GM23248 (cell line): ENCODE measurements at places on chromosomes 3 and 15. TPM values are rescaled to one million over a fixed set of nuclear protein-coding genes. Genes with fewer than 3 reads are reported as not detected.

- peak; percentile 14 for DNase-seq
These were observed 44.0 kb downstream of the KLF15 start for GRCh38 chr3:126313166-126313565.

DNA sequence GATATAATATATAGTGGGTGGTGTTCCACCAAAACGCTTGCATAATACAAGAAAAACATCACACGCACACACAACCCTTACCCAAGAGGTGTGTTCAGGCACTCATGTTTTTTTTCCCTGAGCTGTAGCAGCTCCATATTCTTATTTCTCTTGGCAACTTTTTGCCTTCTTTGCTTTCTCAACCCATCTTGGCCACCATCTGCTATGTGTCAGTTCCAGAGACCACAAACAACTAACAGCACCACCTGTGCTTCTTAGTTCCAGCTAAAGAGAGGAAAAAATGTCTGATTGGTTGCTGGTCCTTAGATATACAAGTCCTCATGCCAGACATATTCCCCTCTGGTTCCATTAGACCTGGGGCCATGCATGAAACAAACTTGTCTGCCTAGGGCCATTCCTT is 11.9 kb downstream of the ACTC1 start:
- no peak for DNase-seq

- no peak for DNase-seq
These were observed 26.6 kb downstream of the HDAC11 start for GRCh38 chr3:13506680-13507079.

DNA sequence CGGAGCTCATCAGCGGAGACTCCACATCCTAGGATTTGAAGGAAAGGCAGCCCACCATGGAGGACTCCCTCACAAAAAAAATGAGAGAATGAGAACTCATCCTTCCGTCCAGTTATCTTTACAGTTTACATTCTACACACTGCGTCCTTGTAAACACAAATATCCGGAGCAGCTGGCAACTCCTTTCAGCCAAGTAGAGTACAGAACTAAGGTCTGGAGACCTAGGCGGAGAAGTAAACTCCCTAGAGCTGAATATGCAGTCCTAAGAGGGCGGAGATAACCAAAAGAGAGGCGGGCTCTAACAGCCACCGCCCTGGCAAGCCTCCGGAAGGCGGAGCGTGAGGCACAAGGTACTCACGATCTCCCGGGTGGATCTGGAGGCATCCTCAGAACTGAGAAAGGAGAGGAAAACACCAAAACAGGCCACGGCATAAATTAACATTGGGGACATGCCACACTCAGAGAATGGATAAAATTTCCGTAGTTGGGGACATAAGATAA is 924 bp upstream of the SIN3A start:
- DNase-seq: peak; percentile 95

DNA sequence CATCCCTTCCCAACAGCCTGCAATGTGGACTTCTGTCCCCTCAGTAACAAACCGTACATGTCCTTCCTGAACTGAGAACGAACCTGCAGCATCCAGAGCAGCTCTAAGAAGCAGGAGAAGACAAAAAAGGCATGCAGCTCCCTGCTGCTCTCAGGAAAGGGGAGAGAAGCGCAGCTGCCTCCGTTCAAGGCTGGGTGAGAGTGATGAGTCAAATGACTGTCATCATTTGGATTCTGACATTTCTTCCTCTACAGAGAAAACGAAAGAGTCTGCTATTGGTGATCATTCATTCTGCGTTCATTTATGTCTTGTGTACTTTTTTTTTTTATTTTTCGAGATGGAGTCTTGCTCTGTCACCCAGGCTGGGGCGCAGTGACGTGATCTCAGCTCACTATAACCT is 677.8 kb downstream of the FHIT start:
- DNase-seq: peak; percentile 75

- DNase-seq: peak; percentile 32
These were observed 21.3 kb downstream of the RAB6B start for GRCh38 chr3:133874344-133874743.

DNA sequence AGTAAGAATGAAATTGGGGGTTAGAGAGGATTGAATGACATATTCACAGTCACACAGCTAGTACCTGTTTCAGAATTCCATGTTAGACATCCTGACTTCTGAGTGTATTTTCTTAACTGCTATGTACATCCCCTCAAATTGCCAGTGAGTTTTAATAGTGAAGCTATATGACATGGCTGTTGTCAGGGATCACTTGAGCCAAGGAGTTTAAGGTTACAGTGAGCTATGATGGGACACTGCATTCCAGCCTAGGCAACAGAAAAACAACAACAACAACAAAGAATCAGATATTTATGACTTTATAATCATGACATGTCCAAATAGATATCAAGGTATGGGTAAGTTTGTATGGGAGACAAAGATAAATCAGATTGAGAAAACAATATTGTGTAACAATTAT is 16.6 kb downstream of the PARP15 start:
- DNase-seq: no peak

Gene ARHGEF26
- 0.38 and 0.40 TPM in 2 replicates for polyA plus RNA-seq

Gene IGF2BP2
- polyA plus RNA-seq: 62.5 and 64.2 TPM in 2 replicates

Gene LTF
- polyA plus RNA-seq: not detected in 2 replicates
